Endothelial cell of umbilical vein (primary cell): ENCODE measurements at places on chromosomes 4 and X. TPM values are rescaled to one million over a fixed set of nuclear protein-coding genes. Genes with fewer than 3 reads are reported as not detected.

The TRPC3 gene
- total RNA-seq: not detected in 2 replicates

The GSX2 gene
- total RNA-seq: not detected in 2 replicates

The CACNA1F gene
- total RNA-seq: not detected in 2 replicates

The SPACA5 gene
- not detected in 2 replicates for total RNA-seq

The PSAPL1 gene
- not detected in 2 replicates for total RNA-seq

The TCP11X2 gene
- not detected in 2 replicates for total RNA-seq
